ENCODE measurements at places on chromosomes 4 and X.

DNA sequence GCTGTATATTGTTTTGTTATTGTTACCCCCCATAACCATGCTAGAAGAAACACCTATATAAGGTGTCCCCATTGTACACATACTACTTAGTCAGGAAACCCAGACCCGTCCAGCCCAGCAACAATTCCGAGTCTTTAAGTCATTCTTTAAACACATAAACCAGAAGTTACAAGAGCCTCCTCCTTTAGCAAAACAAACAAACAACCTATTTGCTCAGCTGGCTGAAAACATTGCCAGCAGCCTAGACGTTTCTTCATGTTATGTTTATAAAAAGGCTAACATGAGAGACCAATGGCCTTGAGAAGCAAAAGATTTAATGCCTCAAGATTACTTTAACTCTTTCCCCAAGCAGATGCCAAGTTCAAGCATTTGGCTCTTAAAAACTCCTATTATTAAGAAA is 1.4 kb downstream of the ACOX3 start:
- DNase-seq, result no peak

DNA sequence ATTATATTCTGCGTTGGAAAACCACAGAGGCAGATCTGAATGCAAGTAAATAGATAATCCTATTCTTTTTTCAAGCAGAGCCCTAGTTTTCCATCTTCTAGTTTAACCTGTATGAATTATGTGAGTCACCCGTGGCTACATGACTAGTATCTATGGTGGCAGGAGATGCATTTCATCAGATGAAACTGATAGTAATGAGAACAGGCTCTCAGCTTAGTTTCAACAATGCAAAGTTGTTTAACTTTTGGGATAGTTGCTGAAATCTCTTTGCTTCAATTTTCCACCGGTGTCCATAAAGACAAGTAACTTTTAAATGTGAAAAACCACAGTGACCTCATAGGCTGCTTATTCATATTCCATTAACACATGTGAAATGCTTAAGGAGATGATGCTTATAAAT is 1317.4 kb upstream of the TENM3 start:
- no peak for DNase-seq

DNA sequence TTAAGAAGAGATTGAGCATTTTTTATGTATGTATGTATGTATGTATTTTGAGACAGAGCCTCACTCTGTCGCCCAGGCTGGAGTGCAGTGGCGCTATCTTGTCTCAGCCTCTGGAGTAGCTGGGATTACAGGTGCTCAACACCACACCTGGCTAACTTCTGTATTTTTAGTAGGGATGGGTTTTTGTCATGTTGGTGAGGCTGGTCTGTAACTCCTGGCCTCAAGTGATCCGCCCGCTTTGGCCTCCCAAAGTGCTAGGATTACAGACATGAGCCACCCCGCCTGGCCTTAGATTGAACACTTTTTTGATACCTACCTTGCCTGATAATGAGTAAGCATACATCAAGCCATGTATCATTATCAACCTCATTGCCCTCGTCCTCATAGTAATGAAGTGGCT is 2.7 kb downstream of the N4BP2 start:
- DNase-seq, result no peak

DNA sequence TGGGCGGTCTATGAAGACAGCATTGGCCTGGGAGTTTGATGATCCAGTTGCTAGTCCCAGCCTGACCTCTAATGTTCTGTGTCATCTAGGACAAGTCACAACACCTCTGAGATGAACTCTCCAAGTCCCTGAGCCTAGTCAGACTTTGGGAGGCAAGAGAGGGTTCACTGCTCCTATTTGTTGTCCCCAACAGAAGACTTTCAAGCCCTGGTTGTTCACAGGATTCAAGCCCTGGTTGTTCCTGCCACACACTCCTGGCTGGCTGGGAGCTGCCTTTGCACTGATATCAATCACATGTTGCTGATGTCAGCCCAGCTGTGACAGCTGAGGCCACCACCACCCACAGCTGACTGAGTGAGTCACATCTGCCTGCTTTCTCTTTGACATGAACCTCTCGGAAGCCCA is 253.2 kb upstream of the RASGEF1B start:
- peak; percentile 79 for DNase-seq

DNA sequence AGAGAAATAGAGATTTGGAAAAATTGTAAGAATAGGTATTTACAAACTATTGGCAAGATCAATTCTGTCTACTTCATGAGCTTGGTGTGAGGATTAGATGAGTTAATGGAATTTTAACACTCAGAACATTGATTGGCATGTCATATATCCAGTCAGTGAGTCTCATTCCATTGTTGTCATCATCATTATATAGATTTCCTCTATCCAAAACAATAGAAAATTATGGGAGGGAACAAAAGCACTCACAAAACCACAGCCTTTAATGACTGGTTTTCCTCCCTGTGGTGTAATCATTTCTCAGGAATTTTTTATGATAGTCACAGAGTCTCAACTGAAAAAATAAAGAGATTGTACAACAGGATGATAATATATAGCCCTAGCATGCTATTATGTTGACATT is 21.1 kb downstream of the KLHL5 start:
- no peak for DNase-seq

GRCh38 chr4:24840362-24840761 is 45.0 kb downstream of the SOD3 start:
- DNase-seq, result no peak

DNA sequence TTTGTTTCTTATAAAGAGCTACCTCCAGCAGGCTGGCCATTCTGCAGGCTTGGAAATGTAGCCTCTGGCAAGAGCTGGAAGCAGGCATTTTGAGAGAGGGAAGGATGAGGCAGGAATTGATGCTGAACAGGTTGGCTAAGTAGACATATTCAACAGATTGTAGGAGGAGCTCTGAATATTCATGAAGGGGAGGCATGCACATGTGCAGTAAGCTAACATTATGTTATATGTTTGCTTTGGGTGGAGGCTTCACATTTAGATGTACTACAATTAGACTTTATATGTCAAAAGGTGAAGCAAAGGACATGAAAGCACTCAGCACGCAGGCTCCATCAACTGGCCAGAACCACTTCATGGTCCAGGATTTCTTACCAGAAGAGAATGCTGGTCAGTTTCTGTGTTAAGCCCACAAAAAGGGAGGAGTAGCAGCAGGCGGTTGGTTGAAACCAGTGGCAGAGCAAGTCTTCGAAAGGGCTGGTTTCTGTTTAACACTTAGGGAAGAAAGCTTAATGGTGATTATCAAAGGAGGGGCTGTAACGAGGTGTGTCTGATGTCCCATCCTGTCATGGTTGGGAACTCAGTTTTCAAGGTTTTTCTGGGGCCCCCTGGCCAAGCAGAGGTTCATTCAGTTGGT is 54.8 kb downstream of the FGFBP1 start:
- no peak for DNase-seq

GRCh38 chr4:40199999-40200874 is 3.4 kb downstream of the RHOH start:
- DNase-seq, result no peak

DNA sequence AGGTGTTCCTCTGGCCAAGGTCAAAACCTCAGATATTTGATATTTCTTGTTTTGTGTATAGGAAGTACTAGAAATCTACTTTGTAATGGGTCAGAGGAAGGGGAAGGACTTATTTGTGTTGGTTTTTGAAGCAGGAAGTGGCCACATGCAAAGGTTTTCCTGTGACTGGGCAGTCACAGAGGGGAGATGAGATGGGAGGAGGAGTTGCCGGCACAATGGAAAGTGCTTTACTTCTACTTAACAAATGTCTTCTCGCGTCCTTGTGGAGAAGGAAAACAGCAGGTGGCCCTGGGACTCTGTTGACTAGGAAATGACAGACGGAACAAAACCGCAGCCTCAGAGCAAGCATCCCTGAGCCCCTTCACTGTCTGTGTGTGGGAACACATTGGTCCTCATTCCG is 46.6 kb downstream of the SHROOM2 start:
- peak; percentile 73 for DNase-seq

DNA sequence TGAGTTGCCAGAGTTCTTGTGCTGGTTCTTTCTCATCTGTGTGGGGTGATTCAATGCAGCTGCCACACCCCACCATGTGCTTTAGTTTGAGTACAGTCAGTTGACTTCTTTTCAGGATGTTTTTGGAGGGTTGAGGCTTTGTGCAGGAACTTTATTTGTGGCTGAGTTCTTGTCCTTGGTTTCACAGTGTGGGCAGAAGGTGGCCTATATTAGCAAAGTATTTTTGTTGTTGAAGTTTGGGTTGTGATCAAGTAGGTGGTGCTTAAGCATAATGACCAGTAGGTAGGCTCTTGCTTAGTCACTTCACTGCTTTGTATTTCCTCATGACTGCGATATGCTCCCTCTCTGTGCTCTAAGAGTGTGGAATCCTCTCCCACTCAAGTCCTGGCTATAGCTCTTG is 80.3 kb downstream of the ARHGAP24 start:
- DNase-seq, result no peak

DNA sequence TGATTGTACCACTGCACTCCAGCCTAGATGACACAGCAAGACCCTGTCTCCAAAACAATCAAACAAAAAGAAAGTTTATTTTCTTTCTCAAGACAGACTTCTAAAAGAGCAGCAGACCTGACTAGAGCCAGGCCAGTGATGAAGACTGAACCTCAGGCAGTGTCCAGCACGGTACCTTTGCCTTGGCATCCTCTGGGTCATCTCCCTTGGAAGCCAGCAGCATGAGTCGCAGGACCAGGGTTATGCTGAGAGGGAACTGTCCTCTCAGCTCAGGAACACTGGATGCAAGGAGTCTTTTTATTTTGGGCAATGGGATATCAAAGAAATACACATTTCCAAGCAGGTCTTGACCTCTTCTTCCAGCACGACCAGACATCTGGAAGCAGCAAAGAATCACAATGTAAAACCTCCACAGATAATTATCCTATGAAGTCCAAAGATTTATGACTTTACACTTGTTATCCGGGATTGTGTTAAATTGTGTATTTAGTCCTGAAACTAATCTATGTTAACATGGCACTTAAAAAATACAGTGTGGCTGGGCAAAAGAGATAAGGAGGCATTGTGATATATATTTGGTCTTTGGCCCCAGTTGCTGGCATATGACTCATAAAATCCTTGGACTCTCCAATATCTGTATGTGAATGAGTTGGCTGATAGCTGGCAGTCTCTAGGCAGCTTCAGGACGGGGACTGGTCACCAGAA is 66.0 kb upstream of the DDX60 start:
- DNase-seq, result no peak

GRCh38 chrX:95318882-95319281 is 1365.8 kb upstream of the DIAPH2 start:
- peak; percentile 77 for DNase-seq

- DNase-seq, result no peak
Observed at GRCh38 chr4:84767168-84767567, 184.2 kb downstream of the CDS1 start.

DNA sequence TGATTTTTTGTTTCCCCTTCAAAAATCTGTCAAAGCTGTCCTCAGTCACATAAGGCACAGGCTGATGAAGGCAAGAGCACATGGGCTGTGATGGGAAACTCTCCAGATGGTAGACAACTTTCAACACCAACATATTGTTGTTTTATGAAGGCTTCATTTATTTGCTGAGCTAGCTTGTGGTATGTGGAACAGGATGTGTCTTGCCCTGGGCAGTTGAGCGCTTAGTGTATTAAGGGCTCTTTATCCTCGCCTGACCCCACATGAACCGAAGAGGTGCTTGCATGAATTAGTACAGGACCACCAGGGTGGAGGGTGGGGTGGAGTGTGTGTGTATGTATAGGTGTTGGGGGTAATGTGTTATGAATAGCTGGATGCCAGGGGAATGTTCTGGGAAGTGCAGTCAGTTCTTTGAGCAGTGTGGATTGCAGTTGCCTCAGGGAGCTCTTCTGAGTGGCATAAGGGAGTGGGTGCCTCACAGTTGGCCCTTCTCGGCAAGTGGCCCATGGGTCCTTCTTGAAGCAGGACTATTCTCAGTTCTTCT is 103.1 kb downstream of the PHEX start:
- no peak for DNase-seq

GRCh38 chr4:185870366-185870765 is 58.4 kb upstream of the SORBS2 start:
- DNase-seq, result no peak

DNA sequence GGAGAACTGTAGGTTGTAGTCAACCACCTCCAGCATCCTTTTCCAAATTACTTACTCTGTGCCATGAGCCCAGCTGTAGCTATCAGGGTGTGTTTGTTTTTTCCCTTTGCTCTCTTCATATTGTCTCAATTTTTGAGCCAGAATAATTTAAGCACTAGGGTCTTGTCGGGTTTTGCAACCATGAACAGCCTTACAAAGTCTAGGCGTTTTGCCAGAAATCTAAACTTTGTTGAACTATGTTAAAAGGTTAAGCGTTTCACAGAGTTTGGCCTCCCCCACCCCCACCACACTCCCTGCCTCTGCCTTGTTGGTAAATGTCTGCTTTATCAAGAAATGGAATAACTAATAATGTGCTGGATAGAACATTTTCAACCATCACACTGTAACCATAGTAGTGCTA is 190.6 kb upstream of the TTC29 start:
- DNase-seq, result no peak

- DNase-seq, result no peak
Observed at GRCh38 chr4:76591992-76592391, 157.0 kb downstream of the SHROOM3 start.

All from endodermal cell (in vitro differentiated cells).